GM04504 (cell line): ENCODE measurements at places on chromosomes 3 and 15.

DNA sequence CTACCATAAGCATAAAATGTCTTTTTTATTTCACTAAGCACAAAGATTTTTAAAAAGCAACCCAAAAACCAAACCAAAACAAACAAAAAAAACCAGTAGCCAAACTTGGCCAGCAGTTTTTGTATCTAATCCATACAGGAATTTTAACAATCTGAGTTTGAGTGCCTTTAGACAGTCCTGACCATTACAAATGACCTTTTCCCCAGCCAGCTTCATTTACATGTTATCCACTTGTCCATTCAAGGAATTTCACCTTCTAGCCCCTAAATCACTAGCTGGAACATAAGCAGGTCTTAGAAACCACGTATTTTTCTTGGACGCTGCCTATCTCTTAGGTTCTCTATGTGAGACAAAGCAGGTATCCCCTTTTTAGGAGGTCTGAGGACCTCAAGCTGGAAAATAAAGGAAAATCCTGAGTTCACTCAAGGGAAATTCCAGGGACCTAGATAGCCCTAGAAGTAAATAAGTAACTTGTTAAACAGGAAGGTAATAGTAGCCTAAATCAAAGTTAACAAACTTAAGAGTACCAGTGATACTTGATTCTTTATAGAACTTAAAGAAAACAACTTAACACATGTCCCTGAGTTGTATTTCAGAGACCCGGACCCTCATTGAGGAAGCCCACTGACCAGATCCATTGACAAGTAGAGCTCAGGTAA, 34.2 kb downstream of the CIP2A start:
- DNase-seq: no peak

DNA sequence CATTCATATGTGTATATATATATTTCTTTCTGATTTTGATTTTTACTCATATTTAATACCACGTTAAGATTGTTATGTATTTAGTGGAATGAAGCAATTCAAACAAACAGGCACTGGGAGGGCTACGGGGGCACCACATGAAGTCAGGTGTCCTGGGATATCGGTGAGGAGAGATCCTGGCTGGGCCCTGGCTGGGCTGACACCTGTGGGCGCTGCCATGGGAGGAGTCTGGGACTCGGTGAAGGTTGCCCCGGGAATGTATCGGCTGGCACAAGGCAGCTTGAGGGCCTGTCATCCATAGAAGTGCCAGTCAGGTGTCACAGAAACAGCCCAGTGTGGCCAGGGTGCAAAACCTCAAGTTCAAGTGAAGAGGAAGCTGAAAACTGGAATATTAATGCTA, 766.9 kb upstream of the ARPP21 start:
- no peak for DNase-seq

- DNase-seq: no peak
These were observed 8.0 kb downstream of the PXK start for GRCh38 chr3:58340594-58341244.

DNA sequence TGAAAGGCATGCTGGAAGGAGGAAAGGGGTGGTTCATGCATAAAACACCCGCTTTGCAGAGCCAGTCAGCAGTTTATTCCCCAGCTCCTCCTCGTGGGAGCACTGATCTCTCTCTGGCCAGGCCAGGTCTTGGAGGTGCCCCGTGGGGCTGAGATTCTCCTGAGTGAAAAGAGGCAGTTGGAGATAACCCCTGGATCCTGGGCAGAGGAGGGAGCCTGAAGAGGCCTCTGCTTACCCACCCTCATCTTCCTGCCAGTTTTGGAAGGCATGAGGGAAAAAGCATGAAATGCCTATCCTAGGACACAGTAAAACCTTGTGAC, 108.3 kb downstream of the SEMA5B start:
- DNase-seq: no peak
